Aorta (tissue), 5 donors: ENCODE measurements at places on chromosomes 12 and 14. TPM values are rescaled to one million over a fixed set of nuclear protein-coding genes. Genes with fewer than 3 reads are reported as not detected.

DNA sequence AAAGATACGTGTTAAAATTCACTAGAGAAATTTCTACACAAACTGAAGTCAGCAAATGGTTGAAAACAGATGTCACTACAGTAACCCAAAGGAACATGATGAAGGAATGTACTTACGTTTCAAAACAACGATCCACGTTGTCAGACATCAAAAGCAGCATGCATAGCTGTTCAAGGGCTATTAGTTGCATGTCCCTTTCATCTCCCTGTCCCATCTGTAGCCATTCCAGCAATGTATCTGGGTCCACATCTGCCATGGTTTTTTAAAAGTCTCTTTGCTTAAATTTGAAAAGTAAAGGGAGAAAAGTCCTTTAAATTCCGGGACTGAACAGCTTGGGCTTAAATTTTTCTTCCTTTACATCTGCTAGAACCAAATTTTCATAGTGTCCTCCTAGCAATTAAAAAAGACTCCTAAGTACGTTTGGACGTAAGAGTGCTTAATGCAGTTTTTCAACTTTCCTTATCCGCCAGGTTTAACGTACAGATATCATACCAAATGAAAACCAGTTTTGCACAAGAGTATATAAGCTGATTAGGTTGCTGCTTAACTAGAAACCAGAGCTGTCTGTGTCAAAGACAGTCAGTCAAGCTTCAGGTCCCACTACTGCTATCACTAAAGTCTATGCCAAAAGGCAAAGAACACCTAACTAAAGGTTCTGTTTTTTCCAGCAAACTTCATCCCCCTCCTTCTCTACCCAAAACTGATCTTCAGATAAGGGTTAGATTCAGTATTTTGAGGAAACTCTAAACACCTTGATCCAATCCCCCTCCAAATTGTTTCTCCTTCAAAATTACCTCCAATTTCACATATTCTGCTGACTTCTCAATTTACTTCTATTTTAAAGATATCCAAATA lies 1.7 kb downstream of the HECTD1 start:
- DNase-seq, result no peak

- peak; percentile 53 for DNase-seq
Measured at GRCh38 chr14:92490239-92490959, 23.2 kb upstream of the RIN3 start.

- DNase-seq, result no peak
Measured at GRCh38 chr14:64760146-64760755, 56.0 kb downstream of the PLEKHG3 start.

GRCh38 chr12:58593557-58594304 lies 326.6 kb downstream of the LRIG3 start:
- no peak for DNase-seq

GRCh38 chr12:6266541-6266966 lies 43.9 kb upstream of the PLEKHG6 start:
- no peak for DNase-seq

DNA sequence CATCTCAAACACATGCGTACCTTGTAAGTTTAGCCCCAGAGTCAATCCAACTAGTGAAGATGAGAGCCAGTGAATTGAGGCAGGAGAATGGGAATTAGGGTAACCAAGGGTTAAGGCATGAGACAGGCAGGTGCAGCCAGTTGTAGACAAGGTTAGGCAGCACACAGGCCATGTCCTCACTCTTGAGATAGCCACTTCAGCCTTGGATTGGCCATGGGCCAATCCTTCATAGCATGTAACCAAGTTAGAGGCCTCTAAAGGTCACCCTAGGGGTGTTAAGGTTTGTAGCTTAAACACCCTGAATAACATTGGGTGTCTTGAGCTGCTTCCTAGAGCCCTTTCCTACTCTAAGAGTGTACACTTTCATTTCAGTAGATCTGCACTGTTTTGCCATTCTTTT lies 208.2 kb upstream of the RBM19 start:
- DNase-seq, result no peak

- no peak for DNase-seq
Measured at GRCh38 chr14:68547305-68548193, 245.3 kb downstream of the ZFP36L1 start.

DNA sequence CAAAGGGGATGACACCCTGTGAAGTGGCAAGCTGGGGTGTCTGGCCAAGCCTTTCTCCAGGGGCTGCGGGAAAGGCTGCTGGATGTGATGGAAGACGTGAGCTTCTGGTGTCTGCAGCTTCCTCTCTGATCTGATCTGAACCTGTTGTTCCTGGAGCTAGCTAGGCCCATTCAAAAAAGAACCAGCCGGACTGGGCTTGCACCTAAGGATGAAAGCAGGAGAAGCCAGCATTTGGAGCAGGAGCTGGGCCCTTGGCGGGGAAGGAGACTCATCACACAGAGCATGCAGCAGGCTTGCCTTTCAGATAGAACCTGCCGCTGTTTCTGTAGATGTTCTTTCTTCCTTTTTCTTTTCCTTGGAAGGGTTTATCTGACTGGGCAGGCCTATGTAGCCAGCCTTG lies 9.5 kb downstream of the RPH3A start:
- no peak for DNase-seq

- DNase-seq, result no peak
Measured at GRCh38 chr14:32011225-32011624, 65.9 kb upstream of the ARHGAP5 start.

GRCh38 chr14:63193236-63193635 lies 11.0 kb upstream of the RHOJ start:
- no peak for DNase-seq

- DNase-seq, result no peak
Measured at GRCh38 chr12:4281173-4281654, 7.7 kb downstream of the CCND2 start.

- DNase-seq, result peak; percentile 37
Measured at GRCh38 chr12:110270125-110270962, 10.7 kb upstream of the ATP2A2 start.

- no peak for DNase-seq
Measured at GRCh38 chr12:124469193-124469888, 98.1 kb downstream of the NCOR2 start.

GRCh38 chr12:23860019-23860418 lies 89.5 kb downstream of the SOX5 start:
- no peak for DNase-seq

GRCh38 chr12:14928931-14929330 lies 9.4 kb downstream of the ERP27 start:
- no peak for DNase-seq

DNA sequence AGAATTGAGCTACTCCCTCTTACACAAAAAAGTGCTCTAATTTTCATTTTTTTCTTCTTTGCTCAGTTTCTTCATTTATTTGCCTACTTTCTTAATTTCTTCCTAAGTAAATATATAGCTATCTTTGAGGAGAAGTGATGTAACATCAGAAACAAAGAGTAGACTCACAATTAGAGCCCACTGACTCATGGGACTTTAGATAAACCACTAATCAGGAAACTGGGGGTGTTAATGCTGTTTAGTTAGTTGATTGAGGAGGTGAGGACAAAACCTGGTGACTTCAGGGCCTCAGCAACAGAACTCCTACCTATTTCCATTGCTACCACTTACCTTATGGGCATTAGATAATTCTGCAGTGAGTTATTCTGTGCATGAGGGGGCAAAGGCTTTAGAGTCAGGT lies 151.7 kb downstream of the MON2 start:
- DNase-seq, result no peak

DNA sequence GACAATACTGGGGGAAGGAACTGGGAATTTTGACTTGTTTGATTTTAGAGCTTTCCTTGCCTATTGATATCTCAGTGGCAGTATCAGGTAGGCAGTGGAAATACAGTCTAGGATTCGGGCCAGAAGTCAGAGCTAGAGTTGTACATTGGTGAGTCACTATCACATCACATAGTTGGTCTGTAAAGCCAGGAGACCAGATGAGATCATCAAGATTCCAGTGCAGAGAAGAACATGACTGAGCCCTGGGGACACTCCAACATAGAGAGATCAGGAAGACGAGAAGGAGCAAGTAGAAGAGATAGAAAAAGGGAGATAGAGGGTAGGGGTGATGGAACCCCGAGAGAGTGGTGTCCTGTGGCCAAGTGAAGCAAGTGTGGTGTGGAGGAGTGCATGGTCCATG lies 46.6 kb upstream of the NR1H4 start:
- no peak for DNase-seq

GRCh38 chr12:26953447-26953846 lies 15.2 kb downstream of the FGFR1OP2 start:
- DNase-seq, result no peak

DNA sequence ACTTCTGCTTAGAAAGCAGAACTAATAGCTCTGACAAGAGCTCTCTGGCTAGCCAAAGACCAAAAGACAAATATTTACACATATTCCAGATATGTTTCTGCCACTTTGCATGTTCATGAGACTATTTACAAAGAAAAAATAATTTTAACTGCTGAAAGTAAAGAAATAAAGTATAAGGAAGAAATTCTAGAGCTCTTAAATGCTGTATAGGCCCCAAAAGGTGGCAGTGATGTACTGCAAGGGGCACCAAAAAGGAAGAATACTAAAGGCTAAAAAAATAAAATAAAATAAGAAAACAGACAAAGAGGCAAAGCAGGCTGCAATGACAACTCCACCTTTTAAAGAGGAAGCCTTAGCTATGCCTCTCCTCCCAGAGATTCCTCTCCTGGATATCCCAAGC lies 23.0 kb downstream of the KLRK1 start:
- DNase-seq, result no peak

DNA sequence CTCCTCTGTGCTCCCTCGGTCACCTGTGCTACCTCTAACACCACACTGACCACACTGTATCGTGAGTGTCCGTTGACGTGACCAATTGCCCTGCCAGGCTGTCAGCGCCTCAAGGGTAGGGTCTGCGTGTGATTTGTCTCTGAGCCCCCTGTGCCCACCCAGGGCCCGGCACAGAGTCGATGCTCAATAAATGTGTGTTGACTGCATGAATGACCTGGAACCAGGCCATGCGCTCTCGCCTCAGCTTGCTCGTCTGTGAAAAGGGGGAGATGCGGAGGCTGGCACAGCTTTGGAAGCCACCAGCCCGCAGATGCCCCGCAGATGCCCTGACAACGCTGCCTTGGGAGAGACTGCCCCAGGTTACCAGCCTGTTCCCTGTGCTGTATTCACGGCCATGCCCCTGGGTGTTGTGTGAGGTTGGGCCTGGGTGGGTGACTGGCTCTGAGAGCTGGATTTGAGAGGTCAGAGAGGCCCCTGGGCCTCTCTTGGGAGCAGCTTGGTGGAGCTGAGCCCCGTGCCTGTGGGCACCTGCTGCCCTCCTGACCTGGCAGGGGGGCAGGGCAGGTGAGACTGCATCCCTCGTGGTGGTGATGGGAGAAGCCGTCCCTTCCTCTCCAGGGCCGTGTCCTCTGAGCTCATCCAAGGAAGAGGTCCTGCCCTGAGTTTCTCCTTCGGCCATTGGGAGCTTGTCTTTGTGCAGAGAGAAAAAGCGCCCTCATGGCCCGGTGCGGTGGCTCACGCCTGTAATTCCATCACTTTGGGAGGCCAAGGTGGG lies 43.2 kb downstream of the CYP46A1 start:
- peak; percentile 67 for DNase-seq

DNA sequence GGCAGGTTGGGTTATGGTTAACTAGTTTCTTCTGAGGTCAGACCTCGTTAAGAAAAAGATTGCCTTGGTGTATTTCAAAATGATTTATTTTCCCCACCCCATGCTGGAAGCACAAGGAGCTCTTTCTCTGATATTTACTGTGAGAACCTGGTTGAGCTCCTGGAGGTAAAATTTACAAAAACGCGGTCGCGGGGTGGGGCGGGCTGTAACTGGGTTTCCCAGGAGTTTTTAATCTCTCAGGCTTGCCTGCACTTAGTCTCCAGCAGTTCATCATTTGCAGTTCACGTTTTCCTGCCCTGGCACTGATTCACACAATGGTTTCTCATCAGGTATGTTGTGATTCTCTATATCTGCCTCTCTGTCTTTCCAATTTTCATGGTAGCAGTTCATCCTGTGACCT lies 67.9 kb upstream of the PDE3A start:
- DNase-seq, result no peak

DNA sequence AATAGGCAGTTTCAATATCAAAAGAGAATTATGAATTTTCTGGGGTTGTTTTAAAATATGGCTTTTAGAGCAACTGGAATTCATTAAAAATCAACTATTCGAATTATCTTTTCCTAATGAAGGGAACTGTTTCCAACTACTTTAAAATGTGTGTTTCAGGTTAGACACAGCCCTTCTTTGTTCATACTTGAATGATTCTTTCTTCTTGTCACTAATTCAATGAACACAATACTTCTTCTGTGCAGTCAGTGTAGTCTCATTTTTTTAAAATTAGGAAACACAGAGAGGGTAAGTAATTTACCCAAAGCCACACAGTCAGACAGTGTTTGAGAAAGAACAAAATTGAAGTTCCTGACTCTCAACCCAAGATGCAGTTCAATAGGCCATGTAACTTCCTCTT lies 414.0 kb downstream of the CCDC91 start:
- no peak for DNase-seq

Gene SLCO1B3
- total RNA-seq, result 0.13 TPM

Gene SERPINA5
- total RNA-seq, result 9.0 TPM

Gene POTEG
- total RNA-seq, result not detected

Gene NAV3
- 6.2 TPM for total RNA-seq

Gene SYCP3
- 0.65 TPM for total RNA-seq

Gene RIPK3
- total RNA-seq, result 15.8 TPM

Gene SLC38A4
- total RNA-seq, result 0.65 TPM

Gene SLCO1B1
- not detected for total RNA-seq

Gene LRRC74A
- not detected for total RNA-seq

Gene TCHP
- 21.1 TPM for total RNA-seq

Gene PTPRQ
- total RNA-seq, result 2.2 TPM
